Putamen (tissue), 1 donor: ENCODE measurements at places on chromosomes 2 and 18.

DNA sequence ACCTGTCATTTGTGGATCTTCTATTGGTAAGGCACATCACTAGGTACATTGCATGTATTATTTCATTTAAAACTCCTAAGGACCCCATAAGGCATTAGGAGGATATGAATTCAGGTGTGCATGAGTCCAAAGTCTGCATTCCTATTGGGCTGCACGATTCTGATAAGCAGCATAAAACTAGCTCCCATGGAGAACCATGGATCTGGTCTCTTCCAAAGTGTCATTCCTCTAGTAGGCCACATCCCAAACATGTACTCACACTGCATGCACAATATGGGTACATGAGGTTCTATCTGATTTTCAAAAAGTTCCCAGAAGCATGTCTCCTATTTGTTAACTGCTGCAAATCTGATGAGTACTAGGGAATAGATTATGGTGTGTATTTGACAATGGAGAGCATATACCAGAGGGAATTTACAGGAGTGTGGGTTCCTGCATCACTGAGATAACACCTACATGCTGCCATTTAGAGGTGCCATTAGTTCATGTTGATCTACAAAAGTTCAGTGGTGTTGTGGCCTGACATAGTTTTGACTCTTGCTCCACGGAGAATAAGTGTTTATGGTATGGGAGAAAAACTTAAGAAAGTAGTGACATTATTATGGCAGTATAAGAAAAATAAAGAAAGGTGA, 11.3 kb downstream of the CYTIP start:
- no peak for DNase-seq

- DNase-seq: no peak
These were observed 18.1 kb upstream of the LYPD6B start for GRCh38 chr2:149020432-149020851.

GRCh38 chr2:167294776-167295140, 406.5 kb downstream of the XIRP2 start:
- no peak for DNase-seq

GRCh38 chr2:48449073-48449840, 80.7 kb upstream of the STON1 start:
- DNase-seq: no peak

DNA sequence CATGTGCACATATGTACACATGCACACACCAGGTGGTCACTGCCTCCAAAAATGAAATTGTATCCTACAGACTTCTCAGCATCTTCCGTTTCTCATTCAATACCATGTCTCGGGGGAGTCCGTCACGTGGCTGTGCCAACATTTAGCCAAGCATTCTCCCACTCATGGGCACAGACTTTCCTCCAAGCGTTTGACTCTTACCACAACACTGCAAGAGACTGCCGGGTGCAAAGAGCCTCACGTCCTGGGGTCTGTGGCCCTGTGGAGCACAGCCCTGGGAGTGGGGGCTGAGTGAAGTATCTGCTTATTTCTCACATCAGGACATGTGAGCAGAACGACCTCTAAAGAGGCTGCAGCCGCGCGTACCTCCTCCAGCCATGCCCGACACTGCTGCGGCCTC, 28.0 kb downstream of the HDAC4 start:
- DNase-seq: no peak

DNA sequence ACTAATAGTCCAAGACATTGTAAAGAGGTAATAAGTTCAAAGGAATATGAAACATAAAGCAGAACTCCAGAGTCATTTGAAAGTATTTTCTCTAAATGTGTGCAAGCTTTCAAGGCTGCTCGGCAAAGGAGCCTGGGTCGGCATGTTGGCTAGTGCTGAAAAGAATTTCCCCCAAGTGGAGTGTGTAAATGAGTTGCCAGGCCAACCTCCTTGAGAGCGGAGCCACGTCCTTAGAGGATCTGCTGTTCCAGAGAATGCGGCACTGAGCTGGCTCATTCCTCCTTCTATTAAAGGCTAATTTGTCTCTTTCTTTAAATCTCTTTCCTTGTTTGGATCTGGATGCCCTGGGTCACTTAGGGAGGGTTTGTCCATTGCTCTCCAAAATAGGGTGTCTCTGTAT, 127.5 kb downstream of the RDH14 start:
- no peak for DNase-seq

DNA sequence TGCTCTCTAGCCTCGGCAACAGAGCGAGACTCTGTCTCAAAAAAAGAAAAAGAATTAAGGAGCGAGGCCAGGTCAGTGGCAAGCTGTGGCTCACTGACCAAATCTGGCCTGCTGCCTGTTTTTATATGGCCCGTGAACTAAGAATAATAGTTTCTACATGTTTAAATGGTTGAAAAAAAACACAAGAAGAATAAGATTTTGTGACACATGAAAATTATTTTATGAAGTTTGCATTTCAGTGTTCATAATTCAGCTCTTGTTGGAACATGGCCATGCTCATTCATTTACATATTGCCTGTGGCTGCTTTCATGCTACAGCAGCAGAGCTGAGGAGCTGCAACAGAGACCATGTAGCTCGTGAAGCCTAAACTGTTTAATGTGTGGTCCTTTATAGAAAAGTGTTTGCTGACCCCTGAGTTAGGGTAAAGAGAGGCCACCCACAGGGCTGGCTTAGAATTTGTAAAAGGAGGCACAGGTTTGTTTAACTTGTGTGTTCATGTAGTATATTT, 59.5 kb downstream of the MFSD6 start:
- DNase-seq: no peak

DNA sequence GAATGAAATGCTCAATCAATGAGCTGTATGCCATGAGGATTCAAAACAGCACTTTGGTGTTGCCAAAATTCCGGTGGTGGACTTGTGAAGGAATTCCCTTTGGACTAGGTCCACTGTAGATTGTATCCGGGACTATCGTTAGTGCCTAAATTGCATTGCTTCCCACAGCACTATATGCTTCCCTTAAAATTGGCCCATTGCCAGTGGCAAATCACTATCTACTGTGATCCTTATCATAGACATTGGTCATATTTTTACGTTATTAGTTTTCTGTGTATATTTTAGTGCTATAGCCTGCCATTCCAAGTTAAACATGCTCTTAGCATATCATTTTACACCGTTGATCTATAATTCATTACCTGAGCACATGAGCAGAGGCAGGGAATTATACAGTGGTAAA, 1.7 kb downstream of the PJVK start:
- DNase-seq: no peak

DNA sequence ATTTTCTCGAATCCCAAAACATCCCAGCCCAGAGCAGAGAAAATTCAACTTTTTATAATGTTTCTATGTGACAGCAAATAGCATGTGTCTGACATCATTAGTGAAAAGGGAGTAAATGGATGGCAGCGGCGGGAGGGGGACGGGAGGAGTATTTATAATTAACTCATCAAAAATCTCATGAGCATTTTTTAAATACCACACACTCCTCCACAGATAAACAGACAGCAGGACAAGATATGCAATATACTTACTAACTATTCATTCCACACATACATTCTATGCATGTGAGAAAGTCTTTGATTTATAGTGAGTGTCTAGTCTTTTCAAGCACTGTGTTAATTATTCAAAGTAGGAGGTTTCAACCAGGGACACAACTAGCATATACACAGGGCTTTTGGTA, 107.6 kb downstream of the LRP2 start:
- DNase-seq: no peak

DNA sequence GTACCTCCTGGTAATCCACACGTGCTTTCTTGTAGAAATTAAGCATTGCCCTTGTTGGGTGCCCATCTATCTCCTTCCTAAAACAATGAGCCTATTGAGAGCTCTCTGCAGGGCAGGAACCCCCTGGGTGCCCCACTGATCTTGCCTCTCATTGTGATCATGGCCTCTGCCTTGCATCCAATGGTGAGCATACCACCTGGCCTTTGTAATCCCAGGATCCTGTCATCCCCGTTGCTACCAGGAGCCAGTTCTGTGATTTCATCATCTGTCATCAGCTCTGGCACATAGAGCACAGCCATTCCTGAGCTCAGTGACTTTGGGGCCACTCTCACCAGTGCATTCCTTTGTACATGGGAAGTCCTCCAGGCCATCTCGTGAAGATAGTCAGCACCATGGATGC, 381.0 kb upstream of the ID2 start:
- no peak for DNase-seq
